ENCODE measurements at places on chromosomes 11 and 22. TPM values are rescaled to one million over a fixed set of nuclear protein-coding genes. Genes with fewer than 3 reads are reported as not detected.

GRCh38 chr11:12239804-12240371, 129.5 kb downstream of the MICAL2 start:
- no peak for DNase-seq

GRCh38 chr11:32056438-32056837, 34.4 kb upstream of the RCN1 start:
- DNase-seq: no peak

GRCh38 chr22:22210375-22210774, 34.2 kb upstream of the VPREB1 start:
- DNase-seq: no peak

DNA sequence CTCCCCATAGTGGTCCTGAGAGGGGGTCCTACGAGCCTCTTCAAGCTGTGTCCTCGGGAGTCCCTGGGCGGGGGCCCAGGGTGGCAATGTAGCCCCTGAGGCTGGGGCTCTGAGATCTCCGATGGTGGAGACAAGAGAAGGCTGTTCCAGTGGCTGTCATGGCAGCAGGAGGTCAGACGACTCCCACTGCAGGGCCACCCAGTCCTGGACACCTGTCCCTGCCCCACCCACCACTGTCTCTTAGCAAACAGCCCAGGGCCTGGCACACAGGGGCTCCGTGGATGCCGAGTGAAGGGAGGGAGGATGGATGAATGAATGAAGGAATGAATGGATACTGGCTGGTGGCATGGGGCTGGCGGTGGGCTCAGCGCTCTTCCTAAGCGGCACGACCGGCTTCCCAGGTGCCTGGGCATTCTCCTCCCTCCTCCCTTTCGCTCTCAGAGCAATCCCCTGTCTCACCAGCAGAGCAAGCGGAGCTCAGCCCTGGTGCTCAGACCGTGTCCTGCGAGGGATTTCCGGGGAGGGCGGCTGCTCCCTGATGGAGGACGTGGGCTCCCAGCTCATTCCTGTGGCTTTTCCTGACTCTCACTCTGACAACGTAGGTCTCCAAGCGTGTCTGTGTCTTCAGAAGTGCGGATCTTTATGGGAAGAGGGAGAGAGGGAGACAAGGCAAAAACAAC, 1272.6 kb downstream of the BRD1 start:
- DNase-seq: no peak

Gene MMP8
- polyA plus RNA-seq: 0.18 TPM

Gene TRIM49C
- not detected for polyA plus RNA-seq

- DNase-seq: no peak
These were observed 6.2 kb downstream of the ST14 start for GRCh38 chr11:130165601-130166456.

Gene LINC01488
- not detected for polyA plus RNA-seq

DNA sequence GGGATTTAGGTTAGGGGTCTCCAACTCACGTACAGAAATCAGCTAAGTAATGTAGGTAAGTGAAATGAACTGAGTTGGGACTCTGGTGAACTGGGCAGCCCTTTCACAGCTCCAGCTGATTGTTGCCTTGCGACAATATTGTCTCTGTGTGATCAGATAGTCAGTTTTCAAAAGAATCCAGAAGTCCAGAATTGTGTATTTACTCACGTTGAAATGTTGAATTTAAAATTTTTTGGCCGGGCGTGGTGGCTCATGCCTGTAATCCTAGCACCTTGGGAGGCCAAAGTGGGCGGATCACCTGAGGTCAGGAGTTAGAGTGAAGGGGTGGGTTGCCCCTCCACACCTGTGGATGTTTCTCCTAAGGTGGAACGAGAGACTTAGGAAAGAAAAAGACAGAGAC, 18.8 kb upstream of the WDR74 start:
- DNase-seq: no peak

Gene FOXRED1
- 30.1 TPM for polyA plus RNA-seq

DNA sequence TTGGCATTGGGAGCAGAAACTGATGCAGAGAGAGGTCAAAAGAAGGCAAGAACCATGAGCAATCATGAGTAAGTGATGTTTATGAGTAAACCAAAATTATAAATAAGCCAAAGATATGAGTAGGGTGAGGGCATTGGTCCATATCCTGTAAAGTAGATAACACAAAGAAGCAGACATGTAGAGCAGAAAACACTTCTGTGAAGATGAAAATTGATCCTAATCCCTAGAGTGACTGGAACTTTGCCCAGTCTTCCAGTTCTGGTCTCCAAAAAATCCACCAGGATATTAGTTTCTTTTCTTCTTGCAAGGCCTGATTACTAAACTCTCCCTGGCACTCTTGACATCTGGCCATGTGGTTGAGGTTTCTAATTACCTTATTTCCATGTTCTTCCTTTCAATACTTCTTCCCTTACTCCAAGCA, 13.7 kb upstream of the DRD2 start:
- DNase-seq: no peak

Gene NOX4
- 65.6 TPM for polyA plus RNA-seq

Gene GAL3ST3
- polyA plus RNA-seq: 4.6 TPM

Gene THY1
- 104 TPM for polyA plus RNA-seq

GRCh38 chr11:57230791-57231538, 6.1 kb downstream of the APLNR start:
- no peak for DNase-seq

Gene OR52H1
- not detected for polyA plus RNA-seq

DNA sequence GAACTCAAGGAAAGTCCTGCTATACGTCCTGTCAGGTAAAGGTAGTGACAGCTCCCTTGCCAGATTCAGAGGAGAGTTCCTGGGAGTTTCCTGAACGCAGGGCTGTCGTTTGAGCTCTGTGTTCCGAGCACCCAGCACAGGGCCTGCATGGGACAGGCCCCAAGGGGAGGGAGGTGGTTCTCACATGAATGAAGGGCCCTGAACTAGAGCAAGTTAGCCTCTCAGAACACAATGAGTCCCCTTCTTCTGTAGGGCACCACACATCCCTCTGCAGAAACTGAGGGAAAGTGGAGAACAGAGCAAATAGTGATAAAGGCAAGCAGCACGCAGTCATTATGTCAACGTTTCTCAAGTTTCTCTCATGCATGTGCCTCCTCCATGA, 35.3 kb downstream of the NEU3 start:
- DNase-seq: no peak

DNA sequence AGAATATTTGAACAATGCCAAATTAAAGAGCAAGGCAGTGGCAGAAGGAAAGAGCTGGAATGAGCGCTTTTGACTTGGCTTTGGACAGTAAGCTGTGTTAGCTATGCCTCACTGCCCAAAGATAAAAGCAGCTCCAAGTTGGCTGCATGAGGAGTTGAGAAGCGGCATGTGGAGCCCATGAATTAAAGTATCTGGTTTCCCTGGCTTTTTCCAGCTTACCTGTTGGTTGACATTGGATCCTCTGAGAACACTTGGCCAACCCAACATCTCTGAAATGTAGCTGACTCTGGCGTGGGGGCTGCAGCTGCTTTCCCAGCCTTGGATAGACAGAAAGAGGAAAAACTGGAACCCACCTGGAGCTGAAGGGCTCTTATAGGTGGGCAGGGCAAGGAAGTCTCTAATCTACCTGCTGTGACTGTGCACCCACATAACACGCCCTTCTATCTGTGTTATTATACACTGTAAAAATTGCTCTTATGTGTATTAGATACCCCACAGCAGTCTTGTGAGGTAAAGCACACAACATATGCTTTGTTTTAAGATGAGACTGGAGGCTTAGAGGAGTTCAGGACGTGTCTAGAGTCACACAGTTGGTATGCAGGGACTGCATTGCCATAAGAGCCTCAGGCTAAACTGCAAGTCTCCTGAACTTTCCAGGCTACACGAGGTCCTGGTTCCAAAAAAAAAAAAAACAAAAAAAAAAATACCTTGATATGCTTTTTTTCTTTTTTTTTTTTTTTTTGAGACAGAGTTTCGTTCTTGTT, 5.8 kb downstream of the UBASH3B start:
- no peak for DNase-seq

Gene SCT
- polyA plus RNA-seq: 0.76 TPM

Gene RBM14
- polyA plus RNA-seq: 54.6 TPM

Gene MB
- 0.22 TPM for polyA plus RNA-seq

DNA sequence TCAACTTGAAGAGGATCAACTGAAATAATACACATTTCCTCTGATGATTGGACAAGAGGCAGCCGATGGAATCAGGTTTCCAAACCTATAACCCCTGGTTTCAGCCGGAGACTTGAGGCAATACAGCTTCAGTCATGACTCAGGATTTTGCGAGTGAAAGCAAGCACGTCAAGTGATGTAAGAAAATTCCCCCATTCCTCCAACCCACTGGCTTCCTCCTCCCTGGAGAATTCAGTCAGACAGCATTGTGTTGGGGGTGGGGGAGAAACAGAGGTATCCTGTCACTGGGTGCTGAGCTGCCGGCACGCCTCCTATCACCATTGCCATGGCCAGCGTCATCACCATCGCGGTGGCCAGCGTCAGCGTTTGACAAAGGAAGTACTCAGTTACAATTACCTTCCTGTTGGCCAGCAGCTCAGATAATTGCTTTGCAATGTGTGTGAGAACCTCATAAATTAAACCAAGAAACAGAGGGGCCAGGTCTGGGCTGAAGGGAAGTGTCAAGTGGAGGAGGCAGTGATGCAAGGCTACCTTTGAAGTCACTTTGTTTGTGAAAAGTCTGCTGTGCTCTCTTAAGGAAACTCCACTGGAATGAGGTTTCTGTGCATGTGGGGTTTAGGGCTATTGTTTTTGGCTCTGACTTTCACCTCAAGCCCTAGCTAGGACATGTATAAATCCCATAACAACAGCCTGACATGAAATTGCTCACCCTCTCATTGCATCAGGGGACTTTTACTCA, 50.2 kb downstream of the LIF start:
- DNase-seq: peak; percentile 75

Gene CNIH2
- 3.3 TPM for polyA plus RNA-seq

- DNase-seq: no peak
These were observed 10.4 kb upstream of the GLYAT start for GRCh38 chr11:58742140-58742539.

Gene CRYBB2
- polyA plus RNA-seq: 0.48 TPM

DNA sequence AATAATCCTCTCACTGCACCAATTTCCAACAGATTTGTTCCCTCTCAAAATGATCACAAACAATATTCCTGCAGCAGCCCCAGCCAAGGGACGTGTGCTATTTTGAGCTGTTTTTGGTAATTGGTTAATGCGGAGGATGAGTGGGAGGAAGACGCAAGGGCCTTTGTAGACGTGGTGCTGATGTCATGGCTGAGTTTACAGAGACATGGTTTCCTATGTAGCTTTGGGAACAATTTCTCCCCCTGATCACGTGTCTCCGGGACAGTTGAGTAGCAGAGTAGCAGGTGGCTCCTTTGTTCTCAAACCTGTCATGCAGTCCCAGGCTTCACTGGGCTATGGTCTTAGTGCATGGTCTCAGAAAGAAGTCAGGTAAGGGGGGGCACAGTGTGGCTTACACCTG, 183.2 kb upstream of the NECTIN1 start:
- DNase-seq: no peak

DNA sequence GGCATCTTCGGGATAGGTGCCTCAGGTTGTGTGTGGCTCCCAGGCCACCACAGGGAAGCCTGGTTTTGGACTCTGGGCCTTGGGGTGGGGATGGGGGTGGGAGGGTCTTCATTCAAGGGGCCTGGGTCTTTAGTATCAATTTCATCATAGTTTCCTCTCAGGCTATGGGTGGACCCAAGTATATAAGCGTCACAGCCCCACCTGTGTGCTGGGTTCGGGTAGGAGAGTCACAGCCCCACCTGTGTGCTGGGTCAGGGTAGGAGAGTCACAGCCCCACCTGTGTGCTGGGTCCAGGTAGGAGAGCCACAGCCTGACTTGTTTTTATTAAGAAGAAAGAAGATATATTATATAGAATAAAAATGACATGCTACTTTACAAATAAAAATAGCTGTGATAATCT, 422.1 kb downstream of the BRD1 start:
- no peak for DNase-seq

GRCh38 chr11:11297578-11297977, 55.5 kb downstream of the CSNK2A3 start:
- no peak for DNase-seq

DNA sequence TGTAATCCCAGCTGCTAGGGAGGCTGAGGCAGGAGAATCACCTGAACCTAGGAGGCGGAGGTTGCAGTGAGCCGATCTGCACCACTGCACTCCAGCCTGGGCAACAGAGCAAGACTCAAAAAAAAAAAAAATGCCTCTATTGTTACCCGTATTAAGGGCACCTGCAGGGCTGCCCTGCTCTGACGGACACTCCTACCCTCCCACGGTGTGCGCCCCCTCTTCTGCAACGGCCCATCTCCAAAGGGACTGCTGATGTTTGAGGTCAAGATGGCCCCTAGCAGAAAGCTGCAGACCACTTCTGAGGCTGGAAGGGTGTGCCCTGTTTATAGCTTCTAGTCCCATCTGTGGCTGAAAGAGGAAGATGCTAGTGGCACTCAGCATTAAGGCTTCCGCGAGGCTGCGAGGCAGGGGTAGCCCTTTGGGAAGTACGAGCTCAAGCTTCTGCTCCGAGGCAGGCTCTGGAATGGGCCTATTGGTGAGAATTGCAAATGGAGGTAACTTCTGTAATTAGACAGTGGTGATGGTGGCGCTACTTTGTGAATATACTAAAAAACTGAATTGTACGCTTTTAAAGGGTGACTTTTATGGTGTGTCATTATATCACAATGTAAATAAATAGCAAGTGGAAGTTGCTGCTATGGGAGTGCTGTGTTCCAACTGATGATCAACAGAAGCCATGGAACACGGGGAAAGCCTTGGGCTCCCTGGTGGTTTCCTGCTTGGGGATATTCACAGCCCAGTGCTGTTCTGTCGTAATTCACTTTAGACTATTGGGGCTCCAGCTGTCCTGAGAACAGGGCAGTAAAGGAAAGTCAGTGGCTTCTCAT, 24.3 kb downstream of the ARFGAP2 start:
- DNase-seq: no peak

Gene BIRC2
- 92.3 TPM for polyA plus RNA-seq

Gene C11orf21
- polyA plus RNA-seq: 0.82 TPM

Gene CASP5
- polyA plus RNA-seq: not detected

Gene OR51B2
- not detected for polyA plus RNA-seq

Gene PGM2L1
- polyA plus RNA-seq: 3.3 TPM

GRCh38 chr11:106553304-106553703, 465.0 kb downstream of the GUCY1A2 start:
- DNase-seq: no peak

- no peak for DNase-seq
These were observed 24.2 kb downstream of the RBX1 start for GRCh38 chr22:40975366-40975765.

Gene MPPED2
- polyA plus RNA-seq: 22.9 TPM

Gene FAM111B
- 13.2 TPM for polyA plus RNA-seq

DNA sequence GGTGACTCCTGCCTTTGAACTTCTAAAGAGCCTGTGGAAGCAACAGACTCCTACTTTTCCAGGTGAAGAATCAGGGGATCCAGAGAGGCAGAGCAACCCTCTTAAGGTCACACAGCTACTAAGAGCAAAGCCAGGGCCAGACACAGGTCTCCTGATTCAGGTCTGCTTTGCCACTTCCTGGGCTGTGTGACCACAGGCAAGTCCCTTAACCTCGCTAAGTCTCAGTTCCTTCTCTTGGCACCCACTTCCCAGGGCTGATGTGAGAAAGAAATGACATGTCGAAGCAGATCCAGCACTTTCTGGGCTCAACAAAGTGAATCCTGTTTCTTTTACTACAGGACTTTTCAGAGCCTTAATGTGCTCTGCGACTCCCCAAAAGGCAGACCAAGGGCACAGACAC, 30.2 kb downstream of the UQCR10 start:
- DNase-seq: no peak

Gene OR2AG2
- 0.14 TPM for polyA plus RNA-seq

Measured in right renal cortex interstitium (tissue), 3 donors.